ENCODE measurements at places on chromosomes 3 and 15.

- H3K27me3 ChIP-seq = no peaks in the 10 kb centered on the region
- H3K4me3 ChIP-seq = peak within 1 kb of the TSS; percentile 8
- peaks cover 6% of the 10 kb centered on the region for H3K36me3 ChIP-seq
- DNase-seq = peak; percentile 20
- peak within 1 kb of the TSS; percentile 57 for H3K27ac ChIP-seq
- peaks cover 65% of the 10 kb centered on the region for H3K4me1 ChIP-seq
Observed at GRCh38 chr3:48222616-48223513, at the start of gene CAMP. TSS of gene CAMP (plus strand) at chr3:48223495. CDS start at chr3:48223512, 17 bp downstream.

DNA sequence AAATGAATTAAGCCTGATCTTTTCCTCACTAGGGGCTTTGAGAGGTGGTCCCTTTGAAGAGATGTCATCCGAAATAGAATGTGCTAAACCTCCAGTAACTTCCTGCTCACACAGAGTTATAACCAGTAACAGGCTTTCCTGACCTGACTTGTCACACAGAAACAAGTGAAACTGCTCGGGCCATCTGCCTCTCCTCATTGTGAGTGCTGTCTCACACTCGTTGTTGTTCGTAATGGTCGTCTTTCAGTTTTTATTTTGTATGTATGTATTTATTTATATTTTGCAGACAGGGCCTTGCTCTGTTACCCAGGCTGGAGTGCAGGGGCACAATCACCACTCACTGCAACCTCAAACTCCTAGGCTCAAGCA, 24.0 kb downstream of the ACSBG1 start:
- no peak for DNase-seq
- H3K4me1 ChIP-seq = no peaks in the 10 kb centered on the region
- H3K27ac ChIP-seq = no peak overlapping the region
- peaks cover 14% of the 10 kb centered on the region for H3K27me3 ChIP-seq
- no peaks in the 10 kb centered on the region for H3K36me3 ChIP-seq
- no peak overlapping the region for H3K4me3 ChIP-seq

DNA sequence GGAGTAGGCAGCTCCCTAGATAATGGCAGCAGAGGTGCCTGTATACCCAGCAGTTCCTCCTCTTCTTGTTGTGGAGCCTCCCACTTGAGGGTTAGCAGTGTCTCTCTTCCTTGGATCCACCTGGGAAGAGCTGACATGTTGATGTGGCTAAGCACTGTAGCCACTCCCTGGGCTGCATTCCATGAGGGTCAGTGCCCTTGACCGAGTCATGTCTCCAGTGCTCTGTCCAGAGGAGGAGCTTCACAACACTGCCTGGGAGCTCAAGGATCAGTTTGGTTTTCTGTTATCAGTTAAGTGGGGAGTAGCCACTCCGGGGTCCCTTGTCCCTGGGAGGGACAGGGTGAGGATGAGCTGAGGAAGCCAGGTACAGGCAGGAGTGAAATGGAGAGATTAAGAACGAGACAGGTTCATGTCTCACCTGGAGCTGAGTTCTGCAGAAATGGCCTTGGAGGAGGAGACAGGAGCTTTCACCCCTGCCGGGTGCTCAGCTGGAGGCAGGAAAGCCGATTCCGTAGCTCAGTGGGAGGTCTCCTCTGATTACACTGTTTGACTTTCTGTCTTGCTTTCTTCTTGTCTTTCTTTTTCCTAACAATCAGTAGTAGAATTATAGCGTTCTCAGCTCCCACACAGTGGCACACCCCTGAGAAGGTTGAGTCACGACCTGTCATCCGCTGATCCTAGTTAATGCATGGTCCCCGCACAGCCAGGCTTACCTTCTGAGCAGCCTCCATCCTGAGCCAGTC, 57.9 kb upstream of the SEC22A start:
- no peak overlapping the region for H3K4me3 ChIP-seq
- H3K27me3 ChIP-seq = no peaks in the 10 kb centered on the region
- no peaks in the 10 kb centered on the region for H3K4me1 ChIP-seq
- H3K27ac ChIP-seq = no peak overlapping the region

- H3K27me3 ChIP-seq = peaks cover 54% of the 10 kb centered on the region
- no peak overlapping the region for H3K4me3 ChIP-seq
- no peak for DNase-seq
- peaks cover 17% of the 10 kb centered on the region for H3K4me1 ChIP-seq
- no peak overlapping the region for H3K27ac ChIP-seq
Observed at GRCh38 chr15:25810154-25810553, 53.0 kb downstream of the ATP10A start.

- H3K4me1 ChIP-seq = no peaks in the 10 kb centered on the region
- no peaks in the 10 kb centered on the region for H3K27me3 ChIP-seq
- no peak overlapping the region for H3K27ac ChIP-seq
Observed at GRCh38 chr3:151439652-151440125, 21.2 kb downstream of the IGSF10 start.

Data from stimulated activated naive B cell treated with anti-CD40 and anti-IgM and Interleukin-4, amounts not matched to agents 10 μg/mL and 1 μg/mL and 100 μg/mL, for 72 hours (primary cell).